PC-9 (cell line): ENCODE measurements at places on chromosomes 3 and 15.

- H3K27ac ChIP-seq = no peak overlapping the region
- no peak for DNase-seq
- no peak overlapping the region for H3K4me3 ChIP-seq
- H3K36me3 ChIP-seq = no peaks in the 10 kb centered on the region
- no peaks in the 10 kb centered on the region for H3K4me1 ChIP-seq
Measured at GRCh38 chr3:149417174-149417573, 39.7 kb upstream of the TM4SF1 start.

DNA sequence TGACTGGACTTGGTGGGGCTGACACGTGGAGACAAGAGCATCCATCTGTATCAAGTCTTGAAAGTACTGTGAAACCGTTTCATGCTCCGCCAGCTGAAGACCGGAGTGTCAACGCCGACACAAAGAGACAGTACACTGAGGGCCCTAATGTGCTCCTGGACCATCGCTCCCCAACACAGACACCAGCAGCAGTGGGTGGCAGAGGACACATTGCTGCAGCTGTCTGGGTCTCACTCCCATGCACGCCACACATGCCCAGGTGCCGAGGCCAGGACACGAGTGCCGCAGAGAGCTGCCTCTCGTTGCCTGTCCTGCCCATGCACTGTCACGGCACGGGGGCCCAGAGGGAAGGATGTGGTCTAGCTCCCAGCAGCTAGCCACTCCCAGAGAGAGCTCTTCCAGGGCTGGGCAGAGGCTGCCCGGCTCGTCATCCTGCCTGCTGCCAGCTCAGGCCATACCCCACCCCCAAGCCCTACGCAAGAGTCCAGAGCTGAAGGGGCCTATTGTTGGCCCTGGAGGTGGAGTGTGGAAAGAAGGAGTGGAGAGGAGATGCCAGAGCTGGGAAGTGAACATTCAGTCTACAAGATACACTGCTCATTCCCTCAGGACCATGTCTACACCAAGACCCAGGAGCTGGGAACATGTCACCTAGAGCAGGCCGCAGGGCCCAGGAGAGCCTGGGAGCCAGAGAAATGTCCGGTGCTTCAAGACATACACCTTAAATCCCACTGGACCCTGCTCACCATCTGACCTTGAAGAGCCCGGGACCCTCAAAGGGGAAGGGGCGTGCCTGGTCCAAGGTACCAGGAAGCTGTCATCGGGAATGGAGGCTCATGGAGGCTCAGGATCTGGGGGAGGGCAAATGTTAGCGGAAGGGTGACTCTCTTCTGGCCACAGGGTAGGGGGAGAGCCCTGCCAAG, 7.7 kb downstream of the TNK2 start:
- H3K27me3 ChIP-seq = no peaks in the 10 kb centered on the region
- H3K4me1 ChIP-seq = peaks cover 26% of the 10 kb centered on the region
- no peak overlapping the region for H3K4me3 ChIP-seq
- H3K27ac ChIP-seq = no peak overlapping the region
- DNase-seq = no peak

DNA sequence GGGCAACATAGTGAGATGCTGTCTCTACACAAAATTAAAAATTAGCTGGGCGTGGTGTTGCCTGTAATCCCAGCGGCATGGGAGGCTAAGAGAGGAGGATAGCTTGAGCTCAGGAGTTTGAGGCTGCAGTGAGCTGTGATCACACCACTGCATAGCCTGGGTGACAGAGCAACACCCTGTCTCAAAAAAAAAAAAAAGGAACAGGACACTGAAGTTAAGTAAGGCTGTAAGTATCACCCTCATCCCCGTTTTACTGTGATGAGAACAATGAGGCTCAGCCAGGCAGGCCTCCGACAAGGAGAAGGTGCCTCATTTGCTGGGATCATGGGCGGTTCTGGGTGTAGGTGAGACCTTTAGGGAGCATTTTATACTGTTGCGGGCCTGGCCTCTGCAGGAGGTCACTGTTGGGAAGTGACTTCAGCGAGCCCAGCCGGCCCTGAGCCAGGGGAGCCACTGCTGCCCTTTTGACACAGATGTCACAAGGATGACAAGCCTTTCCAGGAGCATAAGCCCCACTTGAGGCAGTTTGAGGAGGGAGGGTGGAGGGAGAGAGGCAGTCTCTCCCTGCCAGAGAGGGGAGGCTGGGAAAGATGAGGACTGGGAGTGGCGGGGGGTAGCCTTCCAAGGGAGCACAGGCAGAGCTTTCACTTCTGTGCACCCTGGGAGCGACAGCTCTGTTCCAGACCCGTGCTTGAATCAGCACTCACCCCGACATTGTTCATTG, 30.8 kb downstream of the IRAK2 start:
- H3K27me3 ChIP-seq = no peaks in the 10 kb centered on the region
- H3K4me1 ChIP-seq = peaks cover 86% of the 10 kb centered on the region
- H3K4me3 ChIP-seq = no peak overlapping the region
- DNase-seq = no peak

DNA sequence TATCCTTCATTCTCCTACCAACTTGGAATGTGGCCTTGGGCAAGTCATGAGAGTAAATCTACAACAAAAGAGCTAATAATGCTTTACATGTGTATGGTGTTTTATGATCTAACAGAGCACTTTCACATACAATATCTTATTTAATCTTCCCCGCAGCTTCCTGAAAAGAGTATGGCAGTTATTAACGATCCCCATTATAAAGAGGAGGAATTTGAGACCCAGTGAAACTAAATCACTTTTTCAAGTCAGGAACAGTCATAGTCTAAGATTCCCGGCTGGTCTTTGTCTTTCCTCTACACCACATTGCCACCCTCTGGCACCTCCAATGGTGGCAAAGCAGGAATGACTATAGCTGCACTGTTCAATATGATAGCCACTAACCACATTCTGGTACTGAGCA, 69.7 kb upstream of the CMSS1 start:
- peak; percentile 39 for DNase-seq
- H3K36me3 ChIP-seq = no peaks in the 10 kb centered on the region
- no peaks in the 10 kb centered on the region for H3K4me1 ChIP-seq
- no peak overlapping the region for H3K27ac ChIP-seq
- H3K27me3 ChIP-seq = no peaks in the 10 kb centered on the region

DNA sequence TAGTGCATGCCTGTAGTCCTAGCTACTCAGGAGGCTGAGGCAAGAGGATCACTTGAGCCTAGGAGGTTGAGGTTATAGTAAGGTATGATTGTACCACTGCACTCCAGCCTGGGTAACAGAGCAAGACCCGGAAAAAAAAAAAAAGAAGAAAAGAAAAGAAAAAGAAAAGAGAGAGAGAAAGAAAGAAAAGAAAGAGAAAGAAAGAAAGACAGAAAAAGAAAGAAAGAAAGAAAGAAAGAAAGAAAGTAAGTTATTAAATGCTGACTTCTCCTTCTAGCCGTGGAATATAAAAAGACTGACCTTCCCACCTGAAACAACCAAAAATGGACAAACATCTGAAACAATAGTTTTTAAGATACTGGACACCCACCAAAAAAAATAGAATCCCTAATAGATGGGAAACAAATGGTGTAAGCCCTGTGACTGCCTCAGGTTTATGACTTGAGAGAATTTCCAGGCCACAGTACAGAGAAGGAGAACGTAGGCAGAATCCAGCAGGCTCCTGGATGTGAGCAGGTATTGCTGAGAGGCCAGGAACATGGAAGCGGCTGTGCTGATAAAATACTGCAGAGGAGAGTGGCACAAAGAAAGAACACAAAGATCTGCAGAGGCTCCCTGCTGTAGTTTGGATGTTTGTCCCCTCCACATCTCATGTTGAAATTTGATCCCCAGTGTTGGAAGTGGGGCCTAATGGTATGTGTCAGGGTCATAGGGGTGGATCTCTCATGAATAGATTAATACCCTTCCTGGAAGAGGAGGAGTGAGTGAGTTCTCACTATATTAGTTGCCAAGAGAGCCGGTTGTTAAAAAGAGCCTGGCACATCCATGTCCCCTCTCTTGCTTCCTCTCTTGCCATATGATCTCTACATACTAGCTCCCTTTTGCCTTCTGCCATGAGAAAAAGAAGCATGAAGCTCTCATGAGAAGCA, 41.8 kb upstream of the PRSS50 start:
- no peaks in the 10 kb centered on the region for H3K36me3 ChIP-seq
- H3K4me1 ChIP-seq = no peaks in the 10 kb centered on the region
- H3K27ac ChIP-seq = no peak overlapping the region
- H3K27me3 ChIP-seq = no peaks in the 10 kb centered on the region
- no peak for DNase-seq
- no peak overlapping the region for H3K4me3 ChIP-seq

- H3K27me3 ChIP-seq = no peaks in the 10 kb centered on the region
- no peaks in the 10 kb centered on the region for H3K4me1 ChIP-seq
- H3K4me3 ChIP-seq = no peak overlapping the region
- no peak for DNase-seq
- H3K36me3 ChIP-seq = 0 out of 2 replicates have a peak, but pooled peaks cover 4% of the 10 kb centered on the region
Measured at GRCh38 chr3:142657033-142657432, 60.8 kb downstream of the PLS1 start.

DNA sequence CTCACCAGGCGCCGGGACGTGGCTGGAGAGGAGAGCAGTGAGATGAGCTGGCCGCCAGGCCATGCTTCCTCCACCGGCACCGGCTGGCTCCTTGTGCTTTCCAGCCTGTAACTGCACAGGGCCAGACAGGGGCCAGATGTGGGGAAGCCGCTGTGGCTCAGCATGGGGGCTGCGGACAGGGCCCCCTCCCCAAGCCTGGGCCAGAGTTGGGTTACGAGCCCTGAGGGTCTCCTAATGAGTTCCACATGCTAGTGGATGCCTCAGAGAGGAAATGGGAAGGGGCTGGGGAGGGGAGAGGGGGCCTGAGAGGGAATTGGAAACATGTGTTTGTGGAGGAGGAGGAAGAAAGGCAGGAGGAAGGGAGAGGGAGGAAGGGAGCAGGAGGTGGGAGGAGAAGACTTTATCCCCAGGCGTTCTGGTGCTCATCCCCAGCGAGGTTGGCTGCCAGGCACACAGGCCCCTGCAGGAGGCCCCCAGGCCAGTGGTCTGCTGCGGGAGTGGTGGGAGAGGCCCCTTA, 11.7 kb upstream of the DUSP7 start:
- H3K27me3 ChIP-seq = no peaks in the 10 kb centered on the region
- no peak overlapping the region for H3K4me3 ChIP-seq
- H3K27ac ChIP-seq = no peak overlapping the region

GRCh38 chr3:77786216-77786615, 746.3 kb downstream of the ROBO2 start:
- no peak for DNase-seq
- H3K36me3 ChIP-seq = no peaks in the 10 kb centered on the region
- H3K27me3 ChIP-seq = no peaks in the 10 kb centered on the region
- H3K27ac ChIP-seq = no peak overlapping the region
- H3K4me3 ChIP-seq = no peak overlapping the region

- H3K36me3 ChIP-seq = no peaks in the 10 kb centered on the region
- no peaks in the 10 kb centered on the region for H3K27me3 ChIP-seq
- H3K4me1 ChIP-seq = no peaks in the 10 kb centered on the region
- DNase-seq = no peak
- no peak overlapping the region for H3K4me3 ChIP-seq
- H3K27ac ChIP-seq = no peak overlapping the region
Measured at GRCh38 chr3:166575161-166575560, 737.9 kb upstream of the BCHE start.

- H3K4me1 ChIP-seq = no peaks in the 10 kb centered on the region
- no peaks in the 10 kb centered on the region for H3K36me3 ChIP-seq
- H3K27ac ChIP-seq = no peak overlapping the region
- H3K4me3 ChIP-seq = no peak overlapping the region
- DNase-seq = peak; percentile 20
Measured at GRCh38 chr15:101608201-101608600, 44.0 kb downstream of the TM2D3 start.

DNA sequence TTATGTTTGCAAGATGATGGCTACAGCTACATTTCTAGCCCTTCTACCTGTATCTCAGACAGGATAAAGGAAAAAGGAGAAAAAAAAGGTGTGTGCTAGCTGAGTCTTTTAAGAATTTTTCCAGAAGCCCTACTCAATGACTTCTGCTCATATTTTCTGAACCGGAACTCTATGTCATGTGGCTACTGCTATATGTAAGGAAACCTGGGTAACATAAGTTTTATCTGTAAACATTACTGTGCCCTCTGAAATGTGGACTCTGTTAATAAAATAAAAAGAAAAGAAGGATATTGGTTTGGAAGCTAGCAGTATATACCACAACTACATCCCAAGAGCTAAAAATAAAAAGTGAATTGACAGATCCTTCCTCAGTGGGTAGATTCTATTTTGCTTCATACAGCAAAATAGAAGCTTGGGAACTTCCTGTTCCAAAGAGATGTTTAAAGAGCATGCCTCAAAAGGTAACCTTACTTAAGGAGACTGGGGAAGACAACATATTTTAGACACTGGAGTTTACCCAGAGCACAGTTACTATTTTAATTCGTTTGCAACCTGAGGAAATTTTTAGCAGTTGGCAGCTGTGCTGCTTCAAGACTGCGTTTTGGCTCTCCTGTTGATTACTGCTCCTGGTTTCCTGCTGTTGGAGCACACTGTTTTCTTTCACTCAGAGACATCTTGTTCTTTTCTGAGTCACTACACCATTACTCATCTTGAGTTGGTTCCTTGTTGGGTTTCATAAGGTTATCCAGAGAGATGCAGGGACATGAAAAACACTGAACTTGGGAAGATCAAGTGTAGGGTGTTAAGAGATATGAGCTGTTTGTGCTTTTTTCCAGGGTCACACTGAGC, 280.7 kb downstream of the NFKBIZ start:
- H3K4me1 ChIP-seq = peaks cover 13% of the 10 kb centered on the region
- H3K27me3 ChIP-seq = no peaks in the 10 kb centered on the region
- DNase-seq = peak; percentile 73
- H3K36me3 ChIP-seq = no peaks in the 10 kb centered on the region
- no peak overlapping the region for H3K4me3 ChIP-seq
- H3K27ac ChIP-seq = peak overlapping the region; percentile 27; the same call in 1 of the 2 replicates

GRCh38 chr3:30112902-30113484, 493.4 kb upstream of the TGFBR2 start:
- no peak overlapping the region for H3K27ac ChIP-seq
- no peak overlapping the region for H3K4me3 ChIP-seq
- H3K36me3 ChIP-seq = no peaks in the 10 kb centered on the region
- no peaks in the 10 kb centered on the region for H3K27me3 ChIP-seq

DNA sequence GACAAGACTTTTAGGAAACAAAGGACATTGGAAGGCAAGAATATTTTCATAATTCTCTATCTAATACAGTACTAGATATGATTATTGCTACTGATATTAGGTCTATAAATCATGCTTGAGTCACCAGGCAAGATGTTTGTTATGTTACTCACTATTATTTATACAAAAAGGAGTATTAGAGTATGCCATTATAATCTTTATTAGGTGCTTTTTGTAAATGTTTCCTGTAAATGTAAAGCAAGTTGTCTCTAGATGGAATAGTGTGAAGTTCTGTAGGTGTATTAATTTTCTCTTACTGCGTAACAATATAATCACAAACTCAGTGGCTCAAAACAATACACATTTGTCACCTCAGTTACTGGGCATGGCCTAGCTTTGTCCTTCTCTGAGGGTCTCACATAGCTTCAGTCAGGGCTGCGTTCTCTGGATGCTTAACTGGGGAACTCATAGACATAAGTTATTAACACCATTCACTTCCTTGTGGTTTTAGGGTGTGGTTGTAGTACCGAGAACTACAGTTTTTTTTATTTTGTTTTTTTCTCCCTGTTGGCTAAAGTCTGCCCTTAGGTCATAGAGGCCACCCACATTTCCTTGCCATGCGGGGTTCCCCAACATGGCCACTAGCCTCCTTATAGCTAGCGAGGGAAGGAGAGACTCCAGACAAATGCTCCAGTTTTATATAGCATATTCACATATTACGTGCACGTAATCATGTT, 20.3 kb upstream of the MAP3K13 start:
- DNase-seq = peak; percentile 67
- H3K27ac ChIP-seq = peak overlapping the region; percentile 84
- H3K27me3 ChIP-seq = no peaks in the 10 kb centered on the region
- H3K36me3 ChIP-seq = no peaks in the 10 kb centered on the region
- peaks cover 34% of the 10 kb centered on the region for H3K4me1 ChIP-seq
